ENCODE measurements at places on chromosomes 6 and 20.

DNA sequence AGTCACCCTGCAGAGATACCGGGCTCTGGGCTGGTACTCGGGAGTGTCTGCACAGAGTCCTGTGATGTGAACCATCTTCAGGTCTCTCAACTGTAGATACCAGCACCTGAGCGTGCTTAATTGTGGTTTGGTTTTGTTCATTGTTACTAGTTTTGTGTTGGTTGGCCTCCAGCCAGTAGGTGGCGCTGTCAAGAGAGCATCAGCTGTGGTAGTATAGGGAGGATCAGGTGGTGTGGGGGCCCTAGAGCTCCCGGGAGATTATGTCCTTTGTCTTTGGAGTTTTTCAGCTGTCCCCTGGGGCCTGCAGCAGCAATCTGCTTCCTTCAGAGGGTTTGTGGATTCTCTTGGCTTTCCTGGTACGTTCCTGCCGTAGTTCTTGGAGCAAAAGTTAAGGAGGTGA, 67.9 kb downstream of the CDYL start:
- DNase-seq = no peak

DNA sequence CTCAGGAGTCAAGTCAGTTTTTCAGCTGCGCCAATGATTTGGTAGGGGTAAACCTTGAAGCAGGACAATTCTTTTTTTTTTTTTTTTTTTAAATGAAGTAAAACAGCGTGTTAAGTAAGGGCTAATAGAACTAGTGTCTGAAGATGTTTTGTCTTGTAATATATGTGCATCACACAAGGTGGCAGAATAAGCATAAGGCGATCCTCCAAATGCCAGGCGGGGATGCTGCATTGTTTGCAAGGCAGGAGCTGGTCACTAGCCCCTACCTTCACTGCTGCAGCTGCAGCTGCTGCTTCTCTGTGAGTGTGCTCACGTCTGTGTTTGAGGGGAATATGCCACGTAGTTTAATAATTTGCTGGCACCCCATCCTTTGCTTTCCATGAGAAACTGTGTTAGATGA, 272.7 kb upstream of the MAP3K7 start:
- DNase-seq = no peak

- DNase-seq = no peak
Observed at GRCh38 chr20:32168184-32168910, 39.2 kb downstream of the PLAGL2 start.

DNA sequence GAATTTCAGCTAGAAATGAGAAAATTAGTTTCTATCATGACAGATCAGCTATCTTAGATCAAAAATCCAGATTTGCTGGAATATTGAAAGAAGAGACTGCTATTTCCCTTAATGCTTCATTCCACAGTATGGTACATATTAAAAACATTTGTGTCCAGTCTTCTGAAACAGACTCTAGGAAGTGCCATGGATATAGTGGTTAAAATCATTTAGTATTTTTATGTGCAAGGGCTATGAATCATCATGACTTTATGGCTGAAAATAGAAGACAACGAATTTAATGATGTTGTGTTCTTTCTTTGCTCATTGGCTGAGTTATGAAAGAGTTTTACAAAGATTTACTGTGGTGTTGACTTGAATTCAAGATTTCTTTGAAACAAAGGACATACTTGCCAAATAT, 146.6 kb downstream of the ANKRD60 start:
- DNase-seq = no peak

DNA sequence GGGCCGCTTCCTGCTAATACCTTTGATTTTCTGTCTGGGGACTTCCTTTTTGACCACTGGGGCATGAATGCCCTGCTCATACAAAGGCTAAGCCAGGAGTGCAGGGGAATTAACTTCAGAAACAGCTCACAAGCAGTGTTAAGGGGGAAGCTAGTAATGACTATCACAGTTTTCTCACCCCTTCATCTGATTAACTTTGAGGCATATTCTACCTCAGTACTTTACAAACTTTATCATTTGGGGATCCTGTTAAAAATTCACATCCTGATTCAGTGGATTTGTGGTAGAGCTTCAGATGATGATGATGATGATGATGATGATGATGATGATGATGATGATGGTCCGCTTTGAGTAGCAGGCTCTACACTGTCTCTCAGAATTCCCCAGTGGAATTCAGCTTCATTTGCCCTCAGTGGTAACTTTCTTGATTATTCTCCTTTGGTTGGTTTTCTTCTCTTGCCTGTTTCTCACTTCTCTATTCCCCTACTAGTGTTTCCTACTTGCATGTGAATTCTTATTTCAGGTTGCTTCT, 78.4 kb upstream of the TMEM170B start:
- DNase-seq = no peak

- no peak for DNase-seq
Observed at GRCh38 chr6:34917626-34918285, 28.7 kb downstream of the ANKS1A start.

- no peak for DNase-seq
Observed at GRCh38 chr6:149140910-149141290, 176.6 kb upstream of the TAB2 start.

DNA sequence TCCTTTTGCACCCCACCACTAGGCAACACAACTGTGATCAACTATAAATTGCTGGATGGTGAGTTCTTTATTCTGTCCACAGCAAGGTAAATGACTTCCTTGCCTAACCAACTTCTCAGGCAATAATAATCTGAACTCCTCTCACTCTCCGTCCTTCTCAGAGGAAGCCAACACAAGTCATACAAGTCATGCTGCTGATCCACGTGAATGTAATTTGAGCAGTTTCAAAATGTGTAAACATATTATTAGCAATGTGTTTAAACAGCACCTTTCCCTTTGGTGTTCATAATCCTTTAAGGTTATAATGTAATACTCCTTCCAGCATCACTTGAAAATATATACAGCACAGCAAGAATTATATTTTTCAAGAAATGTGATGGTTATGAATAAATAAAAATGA, 127.9 kb downstream of the QRSL1 start:
- no peak for DNase-seq

GRCh38 chr6:144339859-144340452, 54.8 kb downstream of the UTRN start:
- DNase-seq = no peak

DNA sequence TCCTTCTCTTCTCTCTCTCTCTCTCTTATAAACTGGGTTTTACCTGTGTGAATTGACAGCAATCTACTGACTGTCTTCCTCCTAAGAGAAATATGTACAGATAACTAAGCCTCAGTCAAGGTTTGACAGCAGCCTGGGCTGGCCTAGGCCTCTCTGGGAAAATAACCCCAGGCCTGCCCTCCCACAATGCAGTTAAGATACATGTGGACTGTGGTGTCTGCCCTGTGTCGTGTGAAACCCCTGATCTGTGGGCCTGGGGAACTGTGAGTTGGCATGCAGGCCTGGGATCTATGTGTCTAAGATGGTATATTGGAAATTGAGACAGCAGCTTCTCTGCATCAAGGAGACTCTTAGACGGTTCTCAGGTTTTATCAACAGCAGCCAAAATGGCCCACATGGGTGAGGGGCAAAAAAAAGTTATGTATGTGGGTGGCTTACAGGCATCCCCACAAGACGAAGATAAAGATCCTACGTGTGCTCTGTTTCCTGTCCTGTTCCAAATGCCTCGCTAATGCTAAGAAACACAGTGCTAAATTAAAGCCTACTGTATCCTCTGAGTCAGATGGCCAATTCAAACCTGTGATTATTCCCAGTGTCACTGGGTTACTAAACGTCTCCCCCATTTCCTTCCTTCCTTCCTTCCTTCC, 19.0 kb downstream of the LRFN2 start:
- DNase-seq = no peak

GRCh38 chr6:44772838-44773237, 385.3 kb downstream of the CDC5L start:
- no peak for DNase-seq

All from activated naive CD4-positive, alpha-beta T cell (primary cell).